Stimulated activated CD8-positive, alpha-beta memory T cell treated with anti-CD3 and anti-CD28 coated beads, Interleukin-15, amount 100 ng/mL, for 4 hours (primary cell): ENCODE measurements at places on chromosomes 7 and 10.

DNA sequence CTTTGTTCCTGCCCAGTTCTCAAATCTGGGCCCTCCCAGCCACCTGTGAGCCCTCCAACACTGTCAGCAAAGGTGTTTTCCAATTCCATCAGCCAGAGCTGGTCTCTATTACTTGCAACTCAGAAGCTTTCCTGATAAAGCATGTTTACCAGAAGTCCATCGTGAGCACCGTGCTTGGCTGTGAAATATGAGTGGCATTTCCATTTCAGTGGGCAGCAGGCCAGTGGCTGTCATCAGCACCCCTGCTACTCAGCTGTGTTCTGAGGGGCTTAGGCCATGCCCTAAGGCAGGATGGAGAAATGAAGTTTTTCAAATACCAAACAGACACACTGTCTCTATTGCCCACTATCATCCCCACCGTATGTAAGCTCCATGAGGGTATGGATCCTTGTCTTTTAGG is 12.7 kb upstream of the BNIP3 start:
- DNase-seq: no peak

GRCh38 chr7:64849250-64849923 is 53.7 kb upstream of the ZNF273 start:
- DNase-seq: no peak

DNA sequence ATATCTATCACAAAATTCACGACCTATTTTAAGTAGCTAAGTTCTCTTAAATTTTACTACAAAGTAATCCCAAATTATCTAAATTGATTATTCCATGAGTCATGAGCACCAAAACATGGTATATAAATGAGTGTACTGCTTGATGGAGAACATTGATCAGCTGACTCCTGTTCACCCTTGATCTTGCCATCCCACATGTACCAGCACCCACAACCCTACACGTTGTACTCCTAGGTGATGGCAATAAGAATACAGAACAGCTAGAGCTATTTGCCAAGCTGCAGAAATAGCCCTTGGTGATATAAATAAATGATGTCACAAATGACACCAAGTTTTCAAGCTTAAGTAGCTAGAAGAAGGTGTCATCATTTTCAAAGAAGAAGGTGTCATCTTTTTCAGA is 235.5 kb downstream of the GRM8 start:
- DNase-seq: no peak

- no peak for DNase-seq
Observed at GRCh38 chr7:142760071-142760642, 10.6 kb upstream of the PRSS2 start.

- peak; percentile 42 for DNase-seq
Observed at GRCh38 chr10:103765981-103766380, 89.4 kb downstream of the SH3PXD2A start.

DNA sequence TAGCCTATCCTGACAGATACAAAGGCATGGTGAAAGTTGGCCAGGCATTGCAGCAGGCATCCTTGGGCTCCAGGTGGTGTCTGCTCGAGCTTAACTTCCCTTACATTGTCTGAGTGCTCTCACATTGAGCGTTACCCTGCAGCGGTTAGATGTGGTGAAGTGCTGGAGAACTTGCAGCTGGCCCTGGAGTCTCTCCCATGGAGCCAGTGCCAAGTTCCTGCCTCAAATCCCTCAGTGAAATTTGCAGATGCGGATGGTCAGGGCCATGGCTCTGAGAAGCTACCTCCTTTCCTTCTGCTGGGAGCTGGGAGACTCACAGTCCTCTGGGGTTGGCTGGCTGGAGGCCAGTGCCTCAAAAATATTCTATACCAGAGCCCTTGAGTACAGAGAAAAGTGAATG is 3.3 kb upstream of the ZNF746 start:
- DNase-seq: no peak

GRCh38 chr10:100469756-100470155 is 6.9 kb downstream of the WNT8B start:
- no peak for DNase-seq

GRCh38 chr7:11726001-11726793 is 105.8 kb downstream of the THSD7A start:
- no peak for DNase-seq

- no peak for DNase-seq
Observed at GRCh38 chr7:158296798-158297104, 290.9 kb downstream of the PTPRN2 start.

DNA sequence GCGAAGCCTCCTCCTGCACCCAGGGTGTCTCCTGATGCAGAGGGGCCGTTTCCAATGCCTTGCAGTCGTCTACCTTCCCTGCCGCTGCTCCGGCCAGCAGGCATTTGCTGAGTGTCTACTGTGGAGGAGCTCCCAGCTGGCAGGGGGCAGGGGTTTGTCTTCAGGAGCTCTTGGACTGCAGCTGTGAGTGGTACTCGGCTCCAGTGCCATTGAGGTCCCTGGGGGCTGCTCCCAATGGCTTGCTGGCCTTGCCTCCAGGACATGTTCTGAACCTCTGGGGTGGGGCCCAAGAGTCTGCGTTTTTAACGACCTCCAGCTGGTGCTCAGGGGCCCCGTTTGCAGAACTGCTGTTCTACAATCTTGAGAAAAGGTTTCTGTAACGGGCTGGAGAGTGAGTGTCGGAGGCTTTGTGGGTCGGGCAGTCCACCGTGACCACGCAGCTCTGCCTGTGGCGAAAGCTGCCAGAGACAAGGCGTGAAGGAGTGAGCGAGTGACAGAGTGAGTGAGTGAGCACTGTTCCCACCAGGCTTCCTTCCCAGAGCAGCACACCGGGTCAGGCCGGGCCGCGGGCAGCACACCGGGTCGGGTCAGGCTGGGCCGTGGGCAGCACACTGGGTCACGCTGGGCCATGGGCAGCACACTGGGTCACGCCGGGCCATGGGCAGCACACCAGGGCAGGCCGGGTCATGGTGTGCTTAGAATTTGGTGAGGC is 520.2 kb downstream of the PTPRN2 start:
- no peak for DNase-seq

- DNase-seq: no peak
Observed at GRCh38 chr10:16789261-16789660, 28.0 kb downstream of the RSU1 start.

- no peak for DNase-seq
Observed at GRCh38 chr7:101363196-101363733, 590 bp downstream of the COL26A1 start.

DNA sequence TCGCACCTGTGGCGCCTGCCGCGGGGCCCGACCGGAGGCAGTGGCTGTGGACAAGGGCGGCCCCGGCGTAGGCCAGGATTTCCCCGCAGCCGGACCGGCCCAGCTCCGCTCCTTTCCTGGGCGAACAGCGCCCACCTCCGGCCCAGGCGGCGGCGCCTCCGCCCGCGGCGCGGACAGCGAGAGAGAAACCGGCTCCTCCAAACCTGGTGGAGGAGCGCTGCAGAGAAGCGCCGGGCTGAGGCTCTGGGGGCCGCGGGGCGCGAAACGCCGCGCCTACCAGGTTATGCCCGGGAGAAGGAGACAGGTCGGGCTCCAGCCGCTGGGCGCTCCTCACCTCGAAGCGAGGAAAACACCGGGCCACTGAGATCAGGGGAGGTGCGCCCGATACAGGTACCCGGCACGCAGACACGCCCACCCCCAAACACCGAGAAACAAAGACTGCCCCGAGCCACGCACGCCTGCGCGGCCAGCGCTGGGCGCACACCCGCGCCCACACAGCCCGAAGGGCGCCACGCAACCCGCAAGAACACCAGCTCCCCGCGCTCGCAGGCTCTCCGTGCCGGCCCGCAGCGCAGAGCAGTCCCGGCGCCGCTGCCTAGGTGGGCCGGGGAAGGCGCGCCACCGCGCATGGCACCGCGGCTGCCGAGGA is 3.3 kb downstream of the GRID1 start:
- no peak for DNase-seq
